Sigmoid colon (tissue), 7 donors: ENCODE measurements at places on chromosomes 12 and 14. TPM values are rescaled to one million over a fixed set of nuclear protein-coding genes. Genes with fewer than 3 reads are reported as not detected.

Gene CTSG
- not detected for polyA plus RNA-seq

Gene KICS2
- polyA plus RNA-seq: 4.4 TPM

Gene ANKS1B
- 1.2 TPM for polyA plus RNA-seq

Gene KRT80
- polyA plus RNA-seq: 0.34 TPM

Gene TMEM233
- polyA plus RNA-seq: 0.10 TPM

Gene CLECL1
- polyA plus RNA-seq: not detected

Gene ERGIC2
- 14.8 TPM for polyA plus RNA-seq

Gene ZDHHC22
- polyA plus RNA-seq: not detected

Gene KRT2
- 0.38 TPM for polyA plus RNA-seq

Gene PRDM4
- 19.4 TPM for polyA plus RNA-seq

Gene KLHL33
- 0.23 TPM for polyA plus RNA-seq

Gene CCDC197
- not detected for polyA plus RNA-seq

Gene C12orf60
- polyA plus RNA-seq: 0.96 TPM

Gene CBLN3
- 0.46 TPM for polyA plus RNA-seq

Gene ITGA5
- polyA plus RNA-seq: 7.4 TPM

Gene B3GNT4
- 1.0 TPM for polyA plus RNA-seq

Gene PTGR2
- polyA plus RNA-seq: 6.6 TPM

Gene PCBP2
- 401 TPM for polyA plus RNA-seq

Gene DPY19L2
- not detected for polyA plus RNA-seq

Gene CPNE8
- 10.5 TPM for polyA plus RNA-seq

Gene RTN1
- 9.3 TPM for polyA plus RNA-seq

Gene COA8
- 33.9 TPM for polyA plus RNA-seq

Gene IGF1
- polyA plus RNA-seq: 12.0 TPM

Gene BIN2
- 10.8 TPM for polyA plus RNA-seq

Gene KLRB1
- polyA plus RNA-seq: 3.6 TPM

Gene PLEKHH1
- 25.3 TPM for polyA plus RNA-seq

Gene STXBP6
- 13.8 TPM for polyA plus RNA-seq

Gene MMP17
- 6.8 TPM for polyA plus RNA-seq

Gene RALGAPA1
- polyA plus RNA-seq: 10.2 TPM

Gene DCN
- polyA plus RNA-seq: 380 TPM
